Activated CD8-positive, alpha-beta memory T cell treated with anti-CD3 and anti-CD28 coated beads for 1 hour (primary cell): ENCODE measurements at places on chromosomes 4 and X.

- DNase-seq, result no peak
These were observed 273.5 kb downstream of the TMA16 start for GRCh38 chr4:163768014-163768413.

GRCh38 chr4:140311257-140311835 is 62.1 kb upstream of the SCOC start:
- no peak for DNase-seq

- DNase-seq, result no peak
These were observed 69.4 kb upstream of the CLDN34 start for GRCh38 chrX:9897761-9898161.

- no peak for DNase-seq
These were observed 63.5 kb downstream of the PJA1 start for GRCh38 chrX:69101683-69102251.

GRCh38 chr4:190015538-190016368 is 11.3 kb downstream of the FRG2 start:
- no peak for DNase-seq

DNA sequence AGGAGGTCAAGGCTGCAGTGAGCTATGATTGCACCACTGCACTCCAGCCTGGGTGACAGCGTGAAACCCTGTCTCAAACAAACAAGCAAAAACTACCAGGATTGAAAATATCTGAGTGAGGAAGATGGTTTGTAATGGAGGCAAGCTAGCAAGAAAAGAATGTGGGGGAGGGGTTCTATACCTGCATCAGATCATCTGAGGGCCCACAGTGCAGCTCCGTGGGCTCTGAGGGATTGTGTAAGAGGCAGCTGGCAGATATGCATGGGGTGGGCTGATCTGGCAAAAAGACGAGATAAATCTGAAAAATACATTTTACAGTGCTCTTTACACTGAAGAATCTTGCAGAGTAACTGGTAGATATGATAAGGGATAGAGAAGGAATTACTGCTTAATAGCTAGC is 28.9 kb upstream of the CHRNA9 start:
- no peak for DNase-seq

DNA sequence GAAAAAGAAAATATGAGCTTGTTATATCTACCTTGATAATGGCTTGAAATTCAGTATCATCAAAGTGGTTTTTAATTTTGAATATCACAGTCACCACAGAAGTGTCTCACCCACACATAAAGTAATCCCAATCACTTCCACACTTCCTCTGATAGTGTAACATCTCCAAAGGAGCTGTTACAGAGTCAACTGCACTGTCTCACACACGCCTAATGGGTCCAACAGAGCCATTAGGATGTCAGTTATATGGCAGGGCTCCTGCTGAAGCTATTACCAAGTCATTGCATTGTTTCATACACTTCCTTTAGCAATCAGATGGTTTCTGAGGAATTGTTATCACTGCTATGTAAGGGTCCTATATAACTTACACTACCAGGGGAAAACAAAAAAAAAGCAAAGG is 432.1 kb upstream of the TEX13C start:
- no peak for DNase-seq
